ENCODE measurements at places on chromosomes 16 and 17.

DNA sequence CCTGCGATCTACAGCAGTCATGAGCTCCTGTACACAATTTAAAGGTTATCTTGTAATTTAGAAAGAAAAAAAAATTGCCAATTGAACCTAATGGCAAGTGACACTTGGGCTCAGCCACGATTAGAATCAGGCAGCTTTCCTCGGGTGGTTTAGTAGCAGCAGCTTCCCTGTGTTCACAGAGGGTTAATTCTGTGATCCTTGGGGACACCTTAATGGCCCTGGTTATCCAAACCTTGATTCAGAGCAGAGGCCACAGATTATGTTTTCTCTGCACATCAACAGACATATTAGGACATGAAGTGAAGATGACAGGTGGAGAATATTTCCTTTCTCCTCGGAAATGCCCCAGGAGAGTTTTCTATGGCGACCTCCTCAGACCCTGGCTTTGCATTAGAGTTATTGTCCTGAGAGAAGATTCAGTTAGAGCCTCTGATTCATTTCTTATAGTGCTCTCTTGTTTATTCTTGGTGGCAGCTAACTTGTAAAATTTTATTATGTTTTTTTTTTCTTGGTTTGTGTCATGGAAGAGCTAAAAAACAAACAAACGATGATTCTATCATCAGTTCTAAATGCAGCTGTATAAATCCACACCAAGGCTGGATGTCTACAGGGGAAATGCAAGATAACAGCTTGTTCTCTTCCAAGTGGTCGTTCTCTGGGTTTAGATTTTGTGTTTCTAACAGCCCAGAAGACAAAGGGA is 351.2 kb upstream of the DYNLRB2 start:
- DNase-seq: no peak

- DNase-seq: peak; percentile 55
Measured at GRCh38 chr17:57988301-57989250, 522 bp upstream of the VEZF1 start.

- no peak for DNase-seq
Measured at GRCh38 chr16:80507538-80507937, 33.3 kb upstream of the DYNLRB2 start.

DNA sequence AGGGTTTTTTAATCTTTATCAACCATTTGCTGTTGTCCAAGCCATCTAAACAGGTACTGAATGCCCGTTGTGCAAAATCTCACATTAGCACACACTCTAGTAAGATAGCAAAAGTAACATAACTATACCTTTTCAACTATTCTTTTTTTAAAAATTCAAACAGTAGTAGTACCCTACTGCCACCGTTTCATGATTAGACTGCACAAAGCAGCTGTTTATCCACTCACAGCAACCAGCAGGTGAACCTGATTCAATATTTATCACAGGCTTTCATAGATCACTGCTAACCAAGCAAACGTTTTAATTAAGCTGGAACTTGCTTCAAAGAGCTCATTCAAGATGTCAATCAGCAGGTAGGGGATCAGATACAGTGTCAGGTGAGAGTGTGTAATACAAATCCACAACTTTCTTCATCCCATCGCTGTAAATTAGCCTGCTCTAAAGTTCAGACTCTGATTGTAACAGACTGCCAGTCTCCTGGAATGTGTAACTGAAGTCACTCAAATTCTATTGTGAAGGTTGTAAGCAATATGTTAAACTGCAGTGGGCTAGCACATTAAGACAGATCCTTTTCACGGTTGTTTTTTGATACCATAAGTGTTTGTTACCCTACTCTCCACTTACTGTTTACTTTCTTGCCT is 47.3 kb downstream of the BRIP1 start:
- DNase-seq: no peak

DNA sequence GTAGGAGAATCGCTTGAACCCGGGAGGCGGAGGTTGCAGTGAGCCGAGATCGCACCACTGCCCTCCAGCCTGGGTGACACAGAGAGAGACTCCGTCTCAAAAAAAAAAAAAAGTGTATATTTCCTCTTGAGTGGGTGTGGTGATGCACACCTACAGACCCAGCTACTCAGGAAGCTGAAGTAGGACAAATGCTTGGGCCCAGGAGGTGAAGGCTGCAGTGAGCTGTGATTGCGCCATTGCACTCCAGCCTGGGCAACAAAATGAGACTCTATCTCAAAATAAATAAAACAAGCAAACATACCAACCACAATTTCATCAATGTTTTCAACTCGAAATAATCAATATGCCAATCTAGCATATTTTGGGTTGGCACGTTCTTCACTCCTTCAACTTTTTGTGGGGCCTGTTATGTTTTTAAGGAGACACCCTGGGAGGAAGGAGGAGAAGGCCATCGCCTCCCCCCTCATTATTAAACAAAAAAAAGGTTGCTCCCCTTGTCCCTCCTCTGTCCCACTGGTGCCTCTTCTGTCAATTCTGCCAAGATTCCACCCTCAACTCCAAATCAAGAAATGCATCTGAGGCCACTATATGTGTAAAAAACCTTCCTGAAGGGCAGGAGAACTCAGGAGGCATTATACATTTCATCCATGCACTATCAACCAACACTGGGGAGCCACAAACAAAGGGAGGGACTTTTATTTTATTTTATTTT is 52.4 kb upstream of the ATF7IP2 start:
- DNase-seq: peak; percentile 58

- no peak for DNase-seq
Measured at GRCh38 chr17:19904412-19904811, 36.7 kb upstream of the ULK2 start.

DNA sequence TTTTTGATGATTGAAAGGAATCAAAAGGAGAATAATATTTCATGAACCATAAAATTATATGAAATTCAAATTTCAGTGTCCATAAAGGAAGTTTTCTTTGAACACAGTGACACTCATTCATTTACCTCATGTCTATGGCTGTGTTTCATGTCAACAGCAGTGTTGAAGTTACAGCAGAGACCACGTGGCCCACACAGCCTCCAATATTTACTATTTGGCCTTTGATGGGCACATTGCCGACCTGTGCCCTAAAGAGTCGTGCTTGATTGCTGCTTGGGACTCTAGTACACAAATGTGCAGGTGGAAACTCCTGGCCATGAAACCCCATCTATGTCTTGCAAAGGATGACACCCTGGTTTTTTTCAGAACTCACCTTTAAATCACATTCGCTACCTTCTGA is 57.0 kb downstream of the CES1 start:
- DNase-seq: no peak

All from T-helper 1 cell (primary cell).